ENCODE measurements at places on chromosomes 7 and 10.

- DNase-seq = peak; percentile 25
Observed at GRCh38 chr7:37732253-37732652, 48.7 kb downstream of the GPR141 start.

GRCh38 chr10:33142295-33142694 is 184.3 kb upstream of the ITGB1 start:
- DNase-seq = no peak

GRCh38 chr10:96285331-96285752 is 14.0 kb upstream of the BLNK start:
- DNase-seq = no peak

DNA sequence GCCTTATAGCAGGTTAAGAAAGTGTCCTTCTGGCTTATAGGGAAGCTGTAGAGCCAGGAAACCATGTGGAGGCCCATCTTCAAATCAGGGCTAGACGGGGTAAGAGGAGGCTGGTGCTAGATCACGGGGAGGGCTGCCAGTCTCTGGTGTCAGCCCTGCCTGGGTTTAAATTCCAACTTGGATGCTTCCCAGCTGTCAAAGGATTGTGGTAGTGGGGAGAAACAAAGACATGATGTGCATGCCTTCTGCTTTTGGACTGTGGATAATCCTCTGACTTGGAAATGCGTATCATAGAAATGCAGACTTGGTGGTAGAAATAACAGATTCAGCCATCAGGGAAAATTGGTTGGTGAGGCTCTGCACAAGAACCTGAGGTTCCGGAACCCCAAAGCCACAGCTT is 325.6 kb downstream of the PHTF2 start:
- DNase-seq = no peak

- DNase-seq = no peak
Observed at GRCh38 chr10:35316218-35316967, 19.9 kb upstream of the CCNY start.

- DNase-seq = no peak
Observed at GRCh38 chr7:22935269-22935668, 78.7 kb downstream of the HYCC1 start.

- no peak for DNase-seq
Observed at GRCh38 chr10:107425931-107426553, 261.5 kb upstream of the SORCS1 start.

- no peak for DNase-seq
Observed at GRCh38 chr10:33345236-33345635, 10.8 kb upstream of the NRP1 start.

- DNase-seq = no peak
Observed at GRCh38 chr10:98519841-98520240, 73.1 kb upstream of the HPS1 start.

- no peak for DNase-seq
Observed at GRCh38 chr7:80724249-80724871, 85.9 kb downstream of the CD36 start.

- DNase-seq = no peak
Observed at GRCh38 chr7:151663382-151664100, 143.8 kb upstream of the RHEB start.

DNA sequence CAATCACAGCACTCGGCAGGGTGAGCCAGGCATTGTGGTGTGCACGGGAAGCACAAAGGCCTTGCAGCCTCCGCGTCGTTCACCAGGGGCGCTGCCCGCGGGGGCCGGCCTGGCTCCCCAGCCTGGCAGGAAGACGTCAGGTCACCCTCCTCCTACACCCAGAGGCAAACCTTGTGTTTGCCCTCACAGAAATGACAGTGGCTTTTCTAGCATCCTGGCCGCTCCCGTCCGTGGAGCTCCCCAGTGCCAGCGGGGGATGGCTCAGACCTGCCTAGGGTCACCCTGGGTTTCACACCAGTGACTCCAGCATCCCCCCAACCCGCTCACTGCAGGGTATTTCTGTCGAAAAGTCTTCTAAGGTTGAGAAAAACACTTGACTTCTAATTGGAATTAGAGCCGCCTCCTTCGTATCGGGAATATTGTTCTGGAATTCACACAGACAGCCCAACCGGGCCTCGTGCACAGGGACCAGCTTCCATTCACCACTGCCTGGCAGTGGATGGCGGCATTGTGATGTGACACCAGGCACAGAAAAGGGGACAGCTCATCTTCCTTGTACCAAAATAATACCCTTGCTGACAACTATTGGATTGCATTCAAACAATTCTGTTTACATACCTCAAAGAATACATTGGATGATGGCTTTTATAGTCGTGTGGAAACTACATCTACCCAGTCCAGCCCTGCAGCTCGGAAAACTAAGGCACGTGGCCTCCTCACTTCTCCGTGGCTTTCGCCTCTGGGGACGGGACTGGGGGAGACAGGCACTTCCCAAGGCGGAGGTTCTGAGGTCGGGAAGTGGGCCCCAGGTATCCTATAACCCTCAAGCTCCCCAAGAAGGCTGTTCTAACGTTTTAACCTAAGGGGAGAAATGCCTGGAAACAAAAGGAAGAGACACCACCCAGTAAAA is 109.0 kb downstream of the EBF3 start:
- DNase-seq = no peak

DNA sequence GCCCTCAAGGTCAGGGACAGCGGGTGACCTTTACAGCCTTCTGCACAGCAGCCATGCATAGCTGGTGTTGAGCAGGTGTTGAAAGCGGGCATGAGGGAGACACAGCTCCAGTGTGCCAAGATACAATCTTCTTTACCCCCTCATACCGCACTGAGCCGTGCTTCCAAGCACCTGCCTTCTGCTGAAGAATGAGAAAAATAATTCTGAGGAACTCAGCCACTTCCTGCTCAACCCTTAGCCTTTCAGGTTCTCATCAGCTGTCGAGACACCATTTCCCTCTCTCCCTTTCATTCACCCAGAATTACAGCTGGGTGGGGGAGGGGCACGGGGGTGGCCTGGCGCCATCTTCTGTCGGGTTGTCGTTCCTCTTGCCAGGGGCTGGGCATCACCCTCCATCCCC is 58.6 kb downstream of the COL13A1 start:
- DNase-seq = no peak

DNA sequence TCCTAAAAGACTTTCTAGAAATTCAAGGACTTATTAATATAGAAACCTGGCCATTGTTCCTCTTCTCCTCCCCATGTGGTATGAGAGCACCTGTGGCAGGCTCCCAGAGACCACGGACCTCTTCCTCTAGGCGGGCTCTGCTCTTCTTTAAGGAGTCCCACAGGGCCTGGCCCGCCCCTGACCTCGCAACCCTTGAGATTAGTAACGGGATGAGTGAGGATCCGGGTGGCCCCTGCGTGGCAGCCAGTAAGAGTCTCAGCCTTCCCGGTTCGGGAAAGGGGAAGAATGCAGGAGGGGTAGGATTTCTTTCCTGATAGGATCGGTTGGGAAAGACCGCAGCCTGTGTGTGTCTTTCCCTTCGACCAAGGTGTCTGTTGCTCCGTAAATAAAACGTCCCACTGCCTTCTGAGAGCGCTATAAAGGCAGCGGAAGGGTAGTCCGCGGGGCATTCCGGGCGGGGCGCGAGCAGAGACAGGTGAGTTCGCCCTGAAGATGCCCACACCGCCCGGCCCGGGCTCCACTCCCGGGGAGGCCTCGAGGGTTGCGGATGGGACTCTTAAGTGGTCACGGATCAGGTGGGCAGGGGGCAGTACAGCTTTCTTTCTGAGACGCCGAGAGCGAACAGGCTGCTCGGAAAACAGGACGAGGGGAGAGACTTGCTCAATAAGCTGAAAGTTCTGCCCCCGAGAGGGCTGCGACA is at the start of gene SLC26A4:
SLC26A4 (plus strand) TSS at position 448 of the 700 bp plus-strand sequence. CDS start 814 bp downstream, outside the sequence.
- no peak for DNase-seq

DNA sequence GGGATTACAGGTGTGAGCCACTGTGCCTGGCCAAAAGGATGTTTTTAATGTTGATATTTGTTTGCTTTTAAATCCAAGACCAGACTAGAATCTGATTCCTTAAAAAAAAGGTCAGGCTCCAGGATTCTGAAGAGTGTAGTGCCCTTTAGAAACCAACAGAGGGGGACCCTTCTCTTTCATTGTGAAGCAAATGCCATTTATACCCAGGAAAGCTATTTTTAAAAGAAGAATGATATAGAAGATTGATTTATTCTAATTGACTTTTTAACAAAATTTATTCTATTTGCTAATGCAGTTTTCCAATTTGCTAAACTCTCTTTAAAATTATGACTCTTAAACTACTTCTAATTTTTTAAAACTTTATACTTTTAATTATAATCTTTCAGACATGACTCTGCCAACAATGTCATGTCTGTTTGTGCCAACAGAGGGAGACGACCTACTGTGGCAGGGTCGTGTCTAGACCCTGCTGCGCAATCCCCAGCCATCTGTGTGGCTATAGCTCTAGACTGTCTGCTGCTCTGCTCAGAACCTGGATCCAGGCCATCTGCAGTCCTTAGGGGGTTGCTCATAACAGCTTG is 201.0 kb upstream of the IMMP2L start:
- DNase-seq = peak; percentile 46

DNA sequence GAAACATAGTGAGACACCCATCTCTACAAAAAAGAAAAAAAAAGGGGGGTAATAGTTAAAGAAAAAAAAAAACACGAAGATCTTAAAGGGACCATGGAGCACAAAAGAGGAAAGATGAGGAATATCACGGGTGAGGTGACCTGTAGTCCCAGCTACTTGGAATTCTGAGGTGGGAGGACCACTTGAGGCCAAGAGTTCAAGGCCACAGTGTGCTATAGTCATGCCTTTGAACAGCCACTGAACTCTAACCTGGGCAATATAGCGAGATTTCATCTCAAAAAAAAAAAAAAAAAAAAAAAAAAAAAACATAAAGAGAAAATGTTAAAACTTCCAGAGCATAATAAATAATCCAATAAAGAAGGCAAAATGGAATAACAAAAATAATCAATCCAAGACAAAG is 23.6 kb downstream of the AKR1D1 start:
- no peak for DNase-seq

DNA sequence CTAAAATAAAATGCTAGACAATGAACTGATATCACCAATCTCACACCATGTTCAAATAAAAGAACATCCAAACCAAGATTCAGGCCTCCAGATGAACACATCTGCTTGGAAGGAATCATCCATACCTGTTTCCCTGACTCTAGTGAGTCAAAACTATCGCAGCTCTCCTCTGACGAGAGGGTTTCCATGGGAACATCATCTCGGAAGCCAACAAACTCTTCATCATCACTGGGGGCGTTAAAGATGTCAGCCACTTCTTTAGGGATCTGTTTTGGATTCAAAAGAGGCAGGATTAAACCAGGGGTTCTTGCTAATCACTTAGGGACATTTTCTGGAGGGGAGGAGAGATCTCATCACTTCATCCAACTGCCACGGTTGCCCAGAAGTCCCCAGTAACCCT is 29.1 kb downstream of the CDCA7L start:
- DNase-seq = no peak

DNA sequence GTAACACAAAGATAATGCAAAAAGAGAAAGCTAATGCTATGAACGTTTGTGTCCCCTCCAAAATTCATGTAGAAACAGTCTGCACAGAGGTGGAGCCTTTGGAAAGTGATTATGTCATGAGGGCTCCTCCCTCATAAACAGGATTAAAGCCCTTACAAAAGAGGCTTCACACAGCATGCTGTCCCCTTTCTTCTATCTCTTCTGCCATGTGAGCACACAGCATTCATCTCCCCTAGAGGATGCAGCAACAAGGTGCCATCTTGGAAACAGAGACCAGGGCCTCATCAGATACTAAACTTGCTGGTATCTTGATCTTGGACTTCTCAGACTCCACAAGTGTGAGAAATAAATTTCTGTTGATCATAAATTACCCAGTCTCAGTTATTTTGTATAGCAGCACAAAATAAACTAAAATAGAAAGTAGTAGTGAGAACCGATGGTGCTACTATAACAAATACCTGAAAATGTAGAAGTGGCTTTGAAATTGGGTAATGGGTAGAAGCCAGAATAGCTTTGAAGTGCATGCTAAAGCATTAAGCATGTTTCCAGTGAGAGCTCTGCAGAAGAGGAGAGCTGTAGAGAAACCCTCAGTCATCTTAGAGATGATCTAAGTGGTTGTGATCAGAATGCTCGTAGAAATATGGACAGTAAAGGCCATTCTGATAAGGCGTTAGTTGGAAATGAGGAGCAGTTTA is 108.7 kb downstream of the DNAJC1 start:
- DNase-seq = no peak

DNA sequence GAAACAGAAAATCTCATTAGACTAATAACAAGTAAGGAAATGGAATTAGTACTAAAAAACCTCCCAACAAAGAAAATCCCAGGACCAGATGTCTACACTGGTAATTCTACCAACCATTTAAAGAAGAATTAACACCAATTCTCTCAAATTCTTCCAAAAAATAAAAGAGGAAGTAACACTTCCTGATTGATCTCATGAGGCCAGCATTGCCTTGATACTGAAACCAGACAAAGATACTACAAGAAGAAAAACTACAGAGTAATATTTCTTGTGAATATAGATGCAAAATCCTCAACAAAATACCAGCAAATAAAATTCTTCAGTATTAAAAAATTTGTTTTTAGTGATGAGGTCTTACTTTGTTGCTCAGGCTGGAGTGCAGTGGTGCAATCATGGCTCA is 21.3 kb downstream of the GCK start:
- no peak for DNase-seq

- no peak for DNase-seq
Observed at GRCh38 chr7:5713124-5713912, 68.1 kb downstream of the RNF216 start.

GRCh38 chr7:39127058-39127457 is 149.3 kb downstream of the POU6F2 start:
- no peak for DNase-seq

- no peak for DNase-seq
Observed at GRCh38 chr7:128022631-128023532, 8.4 kb downstream of the LRRC4 start.

GRCh38 chr10:24822590-24822989 is 98.9 kb upstream of the ARHGAP21 start:
- DNase-seq = no peak

DNA sequence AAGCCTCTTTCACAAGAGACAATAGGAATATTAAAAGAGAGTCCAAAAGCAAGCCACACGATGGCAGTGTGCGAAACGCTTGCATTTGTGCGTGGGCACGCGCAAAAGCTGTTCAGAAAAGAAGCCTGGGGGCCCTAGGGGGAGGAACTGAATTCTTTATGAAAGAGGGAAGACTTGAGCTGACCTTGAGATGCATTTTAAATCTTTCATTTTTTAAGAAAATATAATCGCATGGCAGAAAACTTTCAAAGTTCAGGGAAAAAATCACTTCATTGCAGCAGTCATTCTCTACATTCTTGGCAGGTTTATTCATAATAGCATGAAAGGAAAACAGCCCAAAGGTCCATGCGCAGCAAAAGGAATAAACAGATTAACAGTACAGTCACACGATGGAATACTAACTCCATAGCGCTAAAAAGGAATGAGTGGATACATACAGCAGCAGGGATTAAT is 206.5 kb upstream of the PRKCQ start:
- DNase-seq = peak; percentile 76

- DNase-seq = no peak
Observed at GRCh38 chr7:100640517-100641440, 573 bp downstream of the TFR2 start.

DNA sequence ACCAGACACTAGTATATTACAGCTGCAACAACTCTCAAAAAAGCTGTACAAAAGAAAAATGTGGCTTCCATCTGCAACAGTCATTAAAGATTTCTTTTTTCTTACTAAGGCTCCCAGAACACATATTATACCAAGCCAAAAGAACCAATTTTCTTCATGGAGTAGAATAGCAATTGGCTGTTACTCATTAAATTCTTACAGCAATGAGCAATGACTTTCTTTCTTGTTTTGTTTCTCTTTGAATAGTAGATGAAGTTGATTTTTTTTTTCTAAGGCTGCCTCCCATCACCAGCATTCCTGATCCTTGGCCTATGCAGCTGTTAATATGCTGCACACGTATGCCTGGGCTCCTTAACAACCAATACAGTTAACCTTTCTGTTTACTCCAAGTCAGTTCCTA is 36.6 kb upstream of the SPOCK2 start:
- no peak for DNase-seq

- no peak for DNase-seq
Observed at GRCh38 chr7:137789215-137789882, 57.4 kb downstream of the DGKI start.

Data from endothelial cell of umbilical vein (primary cell).